HTR-8/SVneo (cell line): ENCODE measurements at places on chromosomes 6 and 20.
A peak's percentile ranks its signal among the peaks of the same experiment; 100 is the strongest.

- DNase-seq: no peak
Observed at GRCh38 chr6:144534180-144534579, 249.0 kb downstream of the UTRN start.

GRCh38 chr20:11118802-11119380, 445.1 kb upstream of the JAG1 start:
- DNase-seq: no peak

DNA sequence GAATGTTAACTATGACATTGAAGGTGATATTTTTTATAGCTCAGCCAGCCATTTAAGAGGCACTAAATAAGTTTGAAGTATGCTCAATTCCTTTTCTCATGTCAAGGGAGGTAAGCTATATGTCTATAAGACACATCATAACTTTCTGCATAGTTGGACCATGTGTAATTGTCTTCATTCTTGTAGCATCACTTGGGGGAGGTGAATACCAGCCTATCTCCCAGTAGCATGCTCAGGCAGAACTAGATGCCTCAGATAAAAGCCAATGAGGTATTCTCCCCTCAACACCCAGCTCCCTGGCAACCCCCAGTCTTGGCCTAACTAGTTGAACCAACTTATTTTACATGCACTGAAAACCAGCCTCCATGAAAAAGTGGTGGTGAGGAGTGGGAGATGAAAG, 158.3 kb upstream of the JAG1 start:
- no peak for DNase-seq

DNA sequence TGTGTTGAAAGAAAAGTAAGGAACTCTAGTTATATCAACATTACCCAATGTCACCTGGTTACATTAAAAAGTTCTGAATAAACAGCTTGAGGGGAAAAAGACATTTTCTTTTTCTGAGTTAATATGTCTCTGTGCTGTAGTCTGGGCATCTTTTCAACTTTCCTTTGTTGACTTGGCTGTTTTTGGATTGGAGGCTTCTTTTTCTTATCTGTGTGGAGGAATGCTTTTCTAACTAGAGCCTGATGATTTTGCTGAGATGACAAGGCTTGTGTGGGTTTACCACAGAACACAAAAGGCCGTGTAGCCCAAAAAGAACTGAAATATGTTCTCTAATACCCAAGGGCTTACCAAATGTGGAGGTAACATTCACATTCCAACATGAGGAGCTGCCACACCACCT, 161.8 kb downstream of the KCNQ5 start:
- no peak for DNase-seq

DNA sequence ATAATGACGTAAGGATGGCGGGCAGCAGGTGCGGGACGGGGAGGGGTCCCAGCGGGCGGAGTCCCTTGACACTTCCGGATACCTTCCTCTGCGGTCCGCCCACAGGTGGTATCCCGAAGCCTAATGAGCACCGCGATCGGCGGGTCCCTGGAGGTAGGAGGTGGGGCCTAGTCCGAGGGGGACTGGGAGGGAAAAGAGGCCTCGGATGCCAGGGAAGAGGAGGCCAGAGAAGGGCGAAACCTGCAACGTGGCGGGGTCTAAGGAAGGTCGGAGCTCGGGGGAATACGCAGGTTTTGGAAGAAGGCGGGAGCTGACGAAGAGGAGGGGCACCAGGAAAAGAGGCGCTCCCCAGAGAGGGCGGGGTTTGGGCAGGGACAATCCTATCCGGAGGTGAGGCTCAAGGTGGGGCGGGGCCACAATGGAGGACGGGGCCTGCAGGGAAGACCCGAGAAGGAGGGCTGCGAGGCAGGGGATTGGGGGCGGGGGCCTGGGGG, 3.7 kb downstream of the PRSS16 start:
- peak; percentile 93 for DNase-seq

GRCh38 chr6:37137201-37138090, 32.5 kb upstream of the PIM1 start:
- DNase-seq: peak; percentile 91

- DNase-seq: no peak
Observed at GRCh38 chr6:83854001-83854501, 891 bp downstream of the RIPPLY2 start.

- DNase-seq: no peak
Observed at GRCh38 chr20:18258126-18258860, 30.0 kb upstream of the ZNF133 start.

GRCh38 chr20:57162362-57162652, 104.1 kb downstream of the BMP7 start:
- no peak for DNase-seq

- no peak for DNase-seq
Observed at GRCh38 chr20:10994991-10995700, 321.3 kb upstream of the JAG1 start.

DNA sequence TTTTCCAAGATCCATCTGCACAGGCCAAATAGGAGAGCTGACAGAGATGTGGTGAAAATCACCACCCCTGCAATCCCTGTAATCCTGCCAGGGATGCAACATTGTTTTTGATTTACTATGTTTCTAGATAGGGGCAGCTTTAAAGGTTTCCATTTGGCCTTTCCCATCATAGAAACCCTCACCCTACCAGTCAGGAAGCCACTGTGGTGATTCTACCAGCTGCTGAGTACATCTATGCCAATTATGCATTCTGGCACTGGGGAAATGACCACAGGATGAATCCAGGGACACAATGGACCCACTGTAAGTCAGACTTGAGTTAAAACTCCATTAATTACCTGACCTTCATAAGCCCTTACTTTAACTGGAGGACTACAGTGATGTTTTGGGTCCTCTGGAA, 130.4 kb downstream of the TNFRSF21 start:
- no peak for DNase-seq

- no peak for DNase-seq
Observed at GRCh38 chr20:57240581-57241362, 25.7 kb downstream of the BMP7 start.

DNA sequence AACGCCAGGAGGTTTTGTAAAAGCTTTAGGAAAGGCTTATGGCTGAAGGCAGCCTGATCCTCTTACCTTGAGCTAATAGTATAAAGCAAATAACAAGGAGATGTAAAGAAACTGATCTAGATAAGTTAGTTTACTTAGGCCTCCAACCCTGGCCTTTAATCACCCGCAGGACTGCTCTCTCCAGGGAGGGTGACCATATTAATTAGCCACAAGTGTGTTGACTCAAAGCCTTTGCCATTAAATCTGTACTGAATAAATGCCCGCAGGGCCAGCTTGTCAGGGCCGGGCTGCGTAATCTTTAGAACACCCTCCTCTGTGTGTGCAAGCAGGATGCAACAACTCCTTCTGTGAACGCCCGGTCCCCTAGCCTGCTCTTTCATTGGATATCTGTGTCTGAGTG, 6.1 kb upstream of the PRSS16 start:
- DNase-seq: no peak

- DNase-seq: no peak
Observed at GRCh38 chr6:11762794-11763459, 15.7 kb downstream of the ADTRP start.

DNA sequence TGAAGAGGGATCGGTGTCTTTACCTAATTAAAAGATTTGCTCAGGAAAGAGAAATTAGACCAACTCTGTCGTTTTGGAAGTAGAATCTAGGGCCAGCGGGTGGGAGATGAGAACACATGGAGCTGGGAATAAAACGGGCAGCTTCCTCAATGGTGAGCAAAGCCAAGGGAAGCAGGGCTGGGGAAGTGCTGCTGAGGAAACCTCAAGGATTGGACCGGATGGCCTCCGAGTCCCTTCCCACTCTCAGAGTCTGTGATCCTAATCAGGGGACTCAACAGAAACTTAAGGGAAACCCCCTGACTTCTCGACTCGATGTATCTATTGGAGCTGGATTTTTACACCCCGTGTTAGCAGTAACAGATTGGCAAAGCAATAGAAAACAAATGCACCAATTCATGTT, 10.8 kb downstream of the GCNT2 start:
- DNase-seq: no peak
